Upper lobe of left lung (tissue), 6 donors: ENCODE measurements at places on chromosomes 7 and 10.

GRCh38 chr10:100419911-100420449 is 42.8 kb upstream of the WNT8B start:
- DNase-seq, result no peak

DNA sequence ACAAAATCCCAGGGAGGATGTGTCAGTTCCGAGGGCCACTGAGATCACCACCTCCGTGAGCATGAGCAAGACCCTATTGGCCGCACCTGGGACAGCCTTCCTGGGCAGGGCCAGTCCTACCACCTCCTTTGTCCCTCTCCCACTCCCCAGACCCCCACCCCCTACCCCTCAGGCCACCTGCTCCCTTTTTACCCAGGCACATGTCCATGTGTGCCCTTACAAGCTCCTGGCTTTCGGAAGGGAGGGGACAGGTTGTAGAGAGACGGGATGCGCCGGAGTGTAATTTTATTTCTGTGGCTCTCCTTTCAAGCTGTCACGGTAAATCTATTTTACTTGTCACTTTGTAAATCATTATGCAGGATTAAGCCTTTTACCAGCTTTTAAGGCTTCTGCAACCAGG is 20.9 kb downstream of the ZMIZ1 start:
- DNase-seq, result no peak

DNA sequence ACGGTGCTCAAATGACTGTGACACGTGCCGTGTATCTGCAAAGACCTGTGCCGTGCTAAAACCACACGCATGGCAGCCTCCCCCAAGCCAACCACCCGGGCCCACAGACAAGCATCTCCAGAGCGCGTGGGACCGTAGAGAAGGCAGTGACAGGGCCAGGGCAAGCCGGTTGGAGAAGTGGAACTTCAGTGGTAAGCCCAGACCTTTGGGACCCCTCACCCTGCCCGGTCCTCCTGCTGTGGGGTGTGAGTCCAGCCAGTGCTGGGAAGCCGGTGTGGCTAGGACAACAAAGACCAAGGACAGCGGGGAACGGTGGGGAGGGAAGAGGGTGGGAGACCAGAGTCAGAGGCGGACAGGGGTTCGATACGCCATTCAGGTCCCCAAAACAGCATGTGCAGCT is 476.2 kb downstream of the DNAJB6 start:
- DNase-seq, result no peak

DNA sequence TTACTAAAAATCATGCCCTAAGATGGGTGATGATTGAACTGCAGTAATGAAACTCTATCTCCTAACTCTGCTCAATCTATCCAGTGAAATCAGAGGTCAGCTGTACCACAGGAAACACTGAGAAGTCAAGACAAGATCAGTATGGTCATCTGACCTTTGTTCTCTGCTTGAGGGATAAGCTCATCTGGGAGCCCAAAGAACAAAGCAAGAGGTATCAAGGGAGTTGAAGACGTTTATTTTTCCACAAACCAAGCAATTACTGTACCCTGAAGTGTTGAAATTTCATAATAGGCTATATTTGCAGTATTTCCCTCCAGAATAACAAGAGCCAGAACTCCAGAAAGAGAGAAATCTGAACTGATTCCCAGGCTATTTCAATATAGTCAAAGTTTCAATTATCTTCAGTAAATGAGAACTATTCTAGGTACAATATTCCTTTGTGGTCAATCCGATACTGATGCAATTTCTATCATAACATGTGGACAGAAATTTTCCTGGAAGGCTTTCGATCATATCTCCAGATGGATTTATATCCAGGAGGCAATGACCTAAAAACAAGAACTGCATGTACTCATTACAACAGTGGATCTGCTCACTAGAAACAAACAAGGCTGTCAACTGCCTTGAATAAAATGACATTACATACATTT is 345.3 kb downstream of the TNS3 start:
- no peak for DNase-seq

GRCh38 chr10:24416248-24416647 is 207.3 kb downstream of the KIAA1217 start:
- no peak for DNase-seq

- DNase-seq, result no peak
Measured at GRCh38 chr10:127150136-127150535, 46.3 kb downstream of the INSYN2A start.
